Ascending aorta (tissue), 2 donors: ENCODE measurements at places on chromosomes 7 and 10. TPM values are rescaled to one million over a fixed set of nuclear protein-coding genes. Genes with fewer than 3 reads are reported as not detected.

- no peak for DNase-seq
Measured at GRCh38 chr7:126774077-126774476, 478.7 kb downstream of the GRM8 start.

The PNPLA8 gene
- 4.4 TPM for total RNA-seq

DNA sequence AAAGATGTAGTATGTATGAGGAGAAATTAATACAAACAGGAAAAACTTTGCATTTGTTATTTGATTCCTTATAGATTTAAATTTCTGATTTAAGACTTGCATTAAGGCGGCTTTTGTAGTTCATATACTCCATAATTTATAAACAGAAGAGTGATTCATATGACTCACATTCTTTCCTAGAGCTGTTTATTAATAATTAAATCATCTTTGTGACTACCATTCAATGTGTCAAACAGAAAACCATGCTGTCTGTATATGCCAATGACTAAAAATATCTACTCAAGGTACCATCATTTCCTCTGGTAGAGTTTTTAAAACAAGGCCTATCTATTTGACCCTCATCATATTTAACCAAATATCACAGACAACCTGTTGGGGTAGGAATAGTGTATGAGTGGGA lies 501.7 kb downstream of the PARD3 start:
- no peak for DNase-seq

- DNase-seq: no peak
Measured at GRCh38 chr7:83947260-83947659, 247.3 kb downstream of the SEMA3A start.

GRCh38 chr7:115306586-115306985 lies 384.7 kb downstream of the MDFIC start:
- DNase-seq: no peak

The MRC1 gene
- 15.1 TPM for total RNA-seq

- DNase-seq: no peak
Measured at GRCh38 chr7:13041368-13041988, 354.0 kb downstream of the ARL4A start.

- DNase-seq: no peak
Measured at GRCh38 chr10:114550756-114551635, 107.1 kb downstream of the ABLIM1 start.

DNA sequence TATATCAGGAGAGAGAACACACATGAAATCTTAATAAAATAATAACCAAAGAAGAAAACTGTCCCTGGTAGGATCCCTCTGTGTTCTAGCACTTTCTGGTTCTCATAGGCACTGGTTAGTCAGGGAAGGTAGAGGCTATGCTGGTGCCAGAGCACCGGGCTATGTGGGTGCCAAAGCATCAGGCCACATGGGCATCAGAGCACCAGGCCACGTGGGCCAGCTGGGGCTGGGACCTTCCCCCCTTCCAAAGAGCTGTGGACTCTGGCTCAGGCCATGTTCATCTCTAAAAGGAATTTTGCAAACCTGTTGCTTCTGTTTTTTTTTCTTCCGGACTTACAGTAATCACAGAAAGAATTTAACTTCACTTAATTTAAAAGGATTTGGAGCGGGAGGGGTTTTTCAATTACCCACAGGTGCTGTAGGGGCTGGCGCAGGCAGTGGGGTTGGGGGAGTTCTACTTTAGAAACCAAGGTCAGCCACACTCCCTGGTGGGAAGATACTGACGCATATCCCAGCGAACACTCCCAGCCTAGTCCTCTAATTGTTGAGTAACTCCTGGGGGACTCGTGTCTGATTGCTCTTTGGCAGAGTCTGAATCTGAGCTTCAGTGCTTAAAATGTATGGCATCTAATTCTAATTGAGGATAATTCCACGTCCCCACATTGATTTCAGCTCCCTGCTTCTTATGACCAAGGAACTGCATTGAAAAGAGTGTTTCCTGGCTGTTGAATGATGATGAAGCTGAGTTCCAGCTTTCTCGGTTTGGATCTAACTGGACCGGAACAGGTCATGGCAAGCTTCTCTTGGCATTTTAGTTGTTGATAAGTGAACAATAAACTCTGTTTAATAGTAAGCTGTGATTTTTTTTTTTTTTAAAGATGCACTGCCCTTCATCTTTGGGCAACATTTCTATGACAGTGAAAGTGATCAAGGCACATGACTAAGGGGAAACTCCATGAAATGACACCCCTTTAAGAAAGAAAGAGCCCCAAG lies 110.7 kb upstream of the FZD8 start:
- no peak for DNase-seq
